ENCODE measurements at places on chromosomes 3 and 15.

GRCh38 chr15:80485370-80486164 is 81.4 kb downstream of the ARNT2 start:
- DNase-seq: no peak

DNA sequence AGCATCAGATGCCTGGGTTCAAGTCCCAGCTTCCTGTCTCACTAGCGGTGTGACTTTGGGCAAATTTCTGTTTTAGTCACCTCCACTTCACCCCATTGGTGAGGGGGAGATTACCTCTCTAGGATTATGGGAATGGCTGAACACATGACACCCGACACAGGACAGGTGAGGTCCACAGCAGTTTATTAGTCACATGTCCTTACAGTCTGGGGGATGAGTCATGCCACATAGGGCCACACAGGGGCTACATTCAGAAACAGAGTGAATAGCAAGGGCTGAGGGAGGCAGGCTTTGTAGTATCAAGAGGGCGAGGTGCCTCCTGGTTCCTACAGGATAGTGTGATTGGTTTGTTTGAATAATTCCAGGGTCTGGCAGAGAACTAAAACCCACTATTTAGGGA is 15.2 kb upstream of the ITGA11 start:
- no peak for DNase-seq

DNA sequence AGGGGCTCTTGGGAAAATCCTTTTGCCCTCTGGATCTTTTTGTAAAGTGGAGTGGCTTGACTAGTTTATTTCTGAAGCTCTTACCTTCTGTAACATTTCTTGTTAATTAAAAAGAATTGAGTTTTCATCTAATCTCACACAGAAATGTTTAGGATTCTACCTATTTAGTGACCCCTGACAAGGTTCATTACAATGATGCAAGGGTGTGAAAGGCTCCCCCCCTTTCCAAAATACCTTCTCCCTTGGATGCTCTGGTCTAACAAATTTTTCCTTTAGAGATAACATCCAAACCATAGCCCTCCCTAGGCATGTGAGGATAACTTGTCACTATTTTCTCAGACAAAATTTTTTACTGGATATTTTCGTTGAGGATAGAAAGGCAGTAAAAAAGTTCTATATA is 223.9 kb downstream of the THRB start:
- DNase-seq: no peak

DNA sequence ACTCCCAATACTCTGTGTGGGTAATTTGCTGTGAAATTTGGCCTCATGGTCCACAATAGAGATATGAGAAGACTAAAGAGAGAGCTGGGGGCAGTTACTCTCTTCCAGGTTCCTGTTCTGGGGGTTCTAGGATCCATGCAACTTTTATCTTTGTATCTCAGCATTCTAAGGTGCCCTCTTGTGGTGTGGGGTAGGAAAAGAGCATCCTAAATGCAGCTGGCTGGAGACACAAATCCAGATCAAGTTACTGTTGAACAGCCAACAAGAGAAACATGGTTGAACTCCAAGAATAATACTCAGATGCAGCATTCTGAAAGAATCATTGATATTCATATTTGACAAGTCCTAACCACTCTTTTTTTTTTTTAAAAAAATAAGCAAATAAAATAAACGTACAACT is 238.2 kb downstream of the GREM1 start:
- DNase-seq: peak; percentile 76

- DNase-seq: peak; percentile 62
Observed at GRCh38 chr3:150870406-150870805, 34.8 kb downstream of the MINDY4B start.

GRCh38 chr3:142213298-142213697 is 12.1 kb downstream of the GK5 start:
- DNase-seq: no peak

DNA sequence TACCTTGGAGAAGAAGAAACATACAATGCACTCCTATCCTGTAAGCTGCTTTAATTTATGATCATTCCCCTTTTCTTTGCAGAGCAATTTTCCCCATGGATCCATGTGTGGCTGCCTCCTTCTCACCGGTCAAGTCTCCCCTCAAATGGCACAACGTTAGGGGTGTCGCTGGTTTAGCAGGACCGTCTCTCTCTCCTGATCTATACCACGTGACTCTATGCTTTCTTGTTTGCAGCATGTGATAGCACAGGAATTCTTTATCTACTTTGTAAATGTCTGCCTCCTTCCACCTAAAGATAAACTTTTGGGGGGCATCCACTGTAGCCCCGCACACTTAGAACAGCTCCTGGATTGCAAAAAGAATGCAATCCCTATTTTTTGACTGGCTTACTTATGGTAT is 506.0 kb downstream of the MAGI1 start:
- DNase-seq: no peak

- DNase-seq: no peak
Observed at GRCh38 chr15:74775132-74775562, 6.7 kb upstream of the CSK start.

GRCh38 chr3:146503461-146504202 is 34.3 kb upstream of the PLSCR2 start:
- peak; percentile 46 for DNase-seq

DNA sequence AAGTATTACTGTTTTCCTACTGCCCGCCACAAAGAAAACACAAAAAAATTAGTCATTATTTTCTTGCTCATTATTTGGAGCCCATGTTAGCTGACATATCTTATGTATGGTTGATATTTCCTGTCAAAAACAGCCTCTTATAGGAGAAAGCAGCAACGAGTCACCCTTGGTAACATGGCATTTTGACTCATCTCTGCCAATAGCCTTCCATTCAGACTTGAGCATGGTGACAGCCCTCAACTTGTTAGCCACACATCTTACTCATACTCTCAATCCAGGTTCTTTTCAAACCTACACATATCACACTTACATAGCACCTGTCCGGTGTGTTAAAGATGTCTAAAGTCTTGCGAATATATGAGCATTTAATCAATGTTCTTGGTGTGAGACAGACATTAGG is 109.4 kb upstream of the SAMMSON start:
- DNase-seq: no peak

Measured in AG08395 (cell line).